ENCODE measurements at places on chromosomes 16 and 17.

GRCh38 chr17:80639658-80640057 is 95.0 kb downstream of the RPTOR start:
- no peak for DNase-seq

GRCh38 chr17:62631936-62632924 is 4.8 kb downstream of the MRC2 start:
- DNase-seq = no peak

DNA sequence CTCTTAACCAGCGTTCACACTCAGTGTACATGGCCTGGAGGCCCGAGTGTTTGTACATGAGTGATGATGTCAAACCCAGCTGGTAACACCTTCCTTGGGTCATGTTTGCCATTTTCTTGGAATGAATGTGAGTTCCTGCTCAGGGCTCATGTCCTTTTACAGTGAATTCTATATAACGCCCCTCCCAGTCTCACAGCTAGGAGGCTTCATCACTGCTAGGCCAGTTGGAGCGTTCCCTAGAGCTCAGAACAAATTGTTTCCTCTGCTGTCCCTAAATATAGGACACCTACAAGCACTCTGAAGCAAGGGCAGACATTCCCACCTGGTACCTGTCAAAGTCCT is 5.5 kb downstream of the TIMM22 start:
- no peak for DNase-seq

DNA sequence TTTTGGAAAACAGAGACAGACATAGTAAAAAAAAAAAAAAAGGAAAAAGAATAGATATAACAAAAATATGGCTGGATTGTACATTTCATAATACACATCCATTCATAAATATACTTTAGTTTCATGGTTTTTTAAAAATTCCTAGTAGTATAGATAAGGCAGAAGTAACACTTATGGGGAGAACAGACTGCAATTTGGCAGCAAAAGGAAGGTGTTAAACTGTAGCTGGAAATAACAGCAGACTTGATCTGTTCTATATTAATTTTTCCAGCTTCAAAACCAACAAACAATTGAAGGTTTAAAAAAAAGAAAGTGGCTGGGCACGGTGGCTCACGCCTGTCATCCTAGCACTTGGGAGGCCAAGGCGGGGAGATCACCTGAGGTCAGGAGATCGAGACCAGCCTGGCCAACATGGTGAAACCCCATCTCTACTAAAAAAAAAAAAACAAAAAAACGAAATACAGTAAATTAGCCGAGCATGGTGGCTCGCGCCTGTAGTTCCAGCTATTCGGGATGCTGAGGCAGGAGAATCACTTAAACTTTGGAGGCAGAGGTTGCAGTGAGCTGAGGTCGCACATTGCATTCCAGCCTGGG is 191.8 kb downstream of the SPECC1 start:
- DNase-seq = no peak

DNA sequence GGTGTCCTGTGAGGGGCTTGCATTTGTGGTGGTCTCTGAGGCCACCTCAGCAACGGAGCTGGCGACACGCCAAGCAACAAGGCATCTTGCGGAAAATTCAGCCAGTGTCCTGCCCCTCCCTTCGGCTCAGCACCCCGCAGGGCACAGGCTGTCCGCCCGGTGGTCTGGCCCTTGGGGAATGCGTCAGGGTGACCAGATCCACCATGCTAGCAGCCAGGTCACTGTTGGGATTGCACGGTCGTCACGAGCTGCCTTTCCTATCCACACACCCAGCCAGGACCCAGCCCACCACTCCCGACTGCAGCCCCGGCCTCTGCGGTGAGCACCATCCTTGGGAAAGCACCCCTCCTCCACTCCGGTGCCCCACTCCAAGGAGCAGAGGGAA is 221.2 kb downstream of the NTN1 start:
- no peak for DNase-seq

GRCh38 chr16:80711406-80711805 is 93.0 kb downstream of the CDYL2 start:
- no peak for DNase-seq

DNA sequence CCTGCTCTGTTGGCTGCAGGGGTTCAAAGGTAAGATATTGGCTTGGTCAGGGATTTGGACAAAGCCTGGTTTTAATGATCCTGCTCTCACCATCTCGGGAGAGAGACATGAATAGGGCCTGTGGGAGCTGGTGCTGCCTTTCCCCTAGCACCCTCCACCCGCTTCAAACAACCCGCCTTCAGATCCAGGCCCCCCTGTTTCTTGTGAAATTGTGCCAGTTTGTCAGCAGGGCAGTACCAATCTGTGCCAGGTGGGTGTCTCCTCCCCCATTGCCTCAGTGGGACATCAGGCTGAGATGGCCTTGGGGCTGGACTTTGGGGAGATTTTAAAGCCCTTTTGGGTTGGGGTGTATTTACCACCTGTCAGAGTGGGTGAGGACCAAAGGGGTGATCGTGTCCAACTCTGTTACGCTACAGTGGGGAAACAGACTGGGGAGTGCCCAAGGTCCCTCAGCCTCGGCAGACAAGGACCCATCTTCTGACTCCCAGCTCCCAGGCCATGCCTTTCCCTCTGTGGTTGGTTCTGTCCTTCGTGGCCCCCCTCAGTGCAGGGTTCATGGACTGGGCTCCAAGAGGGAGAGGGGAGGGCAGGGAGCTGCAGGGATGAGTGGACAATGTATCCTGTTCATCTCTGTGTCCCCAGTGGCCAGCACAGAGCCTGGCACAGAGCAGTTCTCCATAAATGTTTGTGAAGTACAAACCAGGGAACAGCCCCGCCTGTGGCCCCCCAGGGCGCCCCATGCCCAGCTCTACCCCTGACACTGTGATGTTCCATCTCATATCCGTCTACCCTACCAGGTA is 3.3 kb downstream of the ARHGAP23 start:
- DNase-seq = no peak

- no peak for DNase-seq
Observed at GRCh38 chr16:6682142-6682811, 650.4 kb upstream of the RBFOX1 start.

DNA sequence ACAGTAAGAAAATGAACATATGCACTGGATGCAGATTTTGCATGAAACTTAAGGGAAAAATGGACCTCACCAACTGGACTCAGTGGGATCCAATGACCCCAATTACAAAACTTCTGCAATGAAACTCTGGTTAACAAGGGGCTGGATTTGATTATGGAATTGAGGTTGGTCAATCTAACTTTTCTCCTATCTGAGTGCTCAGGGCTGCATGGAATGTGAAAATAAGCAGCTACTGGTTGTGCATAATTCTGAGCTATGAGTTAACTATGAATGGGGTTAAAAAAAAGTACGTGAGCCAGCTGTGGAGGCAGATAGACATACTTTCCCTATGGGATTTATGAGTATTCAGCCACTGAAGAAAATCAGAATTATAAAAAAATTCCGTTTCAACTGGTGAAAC is 9.2 kb downstream of the FAM20A start:
- no peak for DNase-seq

GRCh38 chr16:11238272-11239202 is 17.5 kb downstream of the SOCS1 start:
- no peak for DNase-seq

- DNase-seq = no peak
Observed at GRCh38 chr17:6254036-6254435, 180.9 kb downstream of the AIPL1 start.

DNA sequence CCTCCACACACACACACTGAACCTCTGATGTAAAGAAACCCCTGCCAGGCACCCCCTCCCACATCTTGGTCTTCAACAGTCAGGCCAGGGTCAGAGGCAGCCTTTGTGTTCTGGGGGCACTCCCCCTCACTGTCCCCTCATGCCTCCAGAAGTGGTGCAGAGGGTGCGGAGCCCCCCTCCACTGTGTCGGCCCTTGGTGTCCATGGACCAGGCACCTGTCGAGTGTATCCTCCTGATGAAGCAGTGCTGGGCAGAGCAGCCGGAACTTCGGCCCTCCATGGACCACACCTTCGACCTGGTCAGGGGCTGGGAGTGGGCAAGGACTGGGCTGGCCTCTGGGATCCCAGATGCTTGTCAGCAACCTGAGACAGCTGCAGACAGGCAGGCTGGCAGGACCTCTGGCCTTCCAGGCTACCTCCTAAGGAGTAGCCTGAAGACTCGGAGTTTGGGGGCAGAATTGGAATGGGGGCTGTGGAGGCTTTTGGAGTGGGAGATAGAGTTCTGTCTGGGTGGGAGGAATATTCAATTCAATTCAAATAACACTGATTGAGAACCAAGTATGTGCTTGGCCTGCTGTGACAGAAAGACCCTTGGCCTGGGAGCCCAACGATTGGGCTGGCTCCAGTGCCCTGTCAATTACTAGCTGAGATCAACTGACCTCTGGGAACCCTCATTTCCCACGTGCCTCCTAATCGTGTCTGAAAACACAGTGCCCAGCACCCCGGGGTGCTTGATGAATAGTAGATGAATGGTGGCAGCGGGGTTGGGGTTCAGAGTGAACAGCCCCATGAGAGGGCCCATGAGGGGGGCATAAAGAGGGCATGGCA is 11.5 kb downstream of the GUCY2D start:
- no peak for DNase-seq

DNA sequence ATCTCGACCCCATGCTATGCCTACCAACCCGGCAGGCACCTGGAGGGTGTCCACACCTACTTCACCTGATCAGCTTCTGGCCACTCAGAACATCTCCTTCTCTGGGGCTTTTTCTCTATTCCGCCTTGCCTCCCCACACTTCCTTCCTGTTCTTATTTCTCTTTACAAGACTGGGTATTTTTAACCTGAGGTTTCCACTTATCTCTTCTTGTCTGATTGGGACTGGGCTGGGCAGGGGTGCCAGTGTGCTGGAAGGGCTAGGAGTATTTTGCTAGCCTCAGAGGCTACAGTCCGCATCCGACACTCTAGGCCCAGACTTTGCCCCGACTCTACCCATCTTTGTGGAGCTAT is 26.2 kb upstream of the ZNF652 start:
- no peak for DNase-seq

- DNase-seq = no peak
Observed at GRCh38 chr16:22973522-22973921, 159.6 kb downstream of the HS3ST2 start.

- DNase-seq = no peak
Observed at GRCh38 chr17:80464486-80464885, 11.9 kb downstream of the NPTX1 start.

DNA sequence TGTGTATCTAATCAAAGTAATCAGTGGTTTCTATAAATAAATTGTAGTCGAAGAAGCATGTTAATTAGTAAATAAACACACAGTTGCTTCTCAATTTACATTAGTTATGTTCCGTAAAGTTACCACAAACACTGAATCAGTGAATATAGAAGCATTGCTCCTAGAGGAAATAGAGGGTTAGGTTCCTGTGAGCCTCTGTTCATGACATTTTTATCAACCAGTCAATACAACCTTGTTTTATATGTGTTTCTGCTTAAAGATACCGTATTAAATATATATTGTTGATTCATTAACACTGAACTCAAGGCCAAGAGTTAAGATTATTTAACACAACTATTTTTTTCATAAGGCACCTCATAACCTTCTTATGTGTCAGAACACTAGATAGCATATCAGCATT is 134.3 kb downstream of the PPM1E start:
- DNase-seq = no peak

DNA sequence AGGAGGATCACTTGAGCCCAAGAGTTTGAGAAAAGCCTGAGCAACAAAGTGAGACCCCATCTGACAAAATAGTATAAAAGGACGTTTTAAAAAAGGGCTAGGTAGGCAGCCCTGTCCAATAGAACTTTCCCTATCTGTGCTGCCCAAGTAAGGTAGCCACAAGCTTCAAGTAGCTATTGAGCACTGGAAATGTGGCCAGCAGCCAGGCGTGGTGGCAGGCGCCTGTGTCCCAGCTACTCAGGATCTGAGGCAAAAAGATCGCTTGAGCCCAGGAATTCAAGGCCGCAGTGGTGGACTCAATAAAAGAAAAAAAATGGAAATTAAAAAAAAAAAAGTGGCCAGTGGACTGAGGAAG is 1.5 kb upstream of the NQO1 start:
- DNase-seq = no peak

- DNase-seq = no peak
Observed at GRCh38 chr16:1105888-1106620, 10.0 kb upstream of the C1QTNF8 start.

DNA sequence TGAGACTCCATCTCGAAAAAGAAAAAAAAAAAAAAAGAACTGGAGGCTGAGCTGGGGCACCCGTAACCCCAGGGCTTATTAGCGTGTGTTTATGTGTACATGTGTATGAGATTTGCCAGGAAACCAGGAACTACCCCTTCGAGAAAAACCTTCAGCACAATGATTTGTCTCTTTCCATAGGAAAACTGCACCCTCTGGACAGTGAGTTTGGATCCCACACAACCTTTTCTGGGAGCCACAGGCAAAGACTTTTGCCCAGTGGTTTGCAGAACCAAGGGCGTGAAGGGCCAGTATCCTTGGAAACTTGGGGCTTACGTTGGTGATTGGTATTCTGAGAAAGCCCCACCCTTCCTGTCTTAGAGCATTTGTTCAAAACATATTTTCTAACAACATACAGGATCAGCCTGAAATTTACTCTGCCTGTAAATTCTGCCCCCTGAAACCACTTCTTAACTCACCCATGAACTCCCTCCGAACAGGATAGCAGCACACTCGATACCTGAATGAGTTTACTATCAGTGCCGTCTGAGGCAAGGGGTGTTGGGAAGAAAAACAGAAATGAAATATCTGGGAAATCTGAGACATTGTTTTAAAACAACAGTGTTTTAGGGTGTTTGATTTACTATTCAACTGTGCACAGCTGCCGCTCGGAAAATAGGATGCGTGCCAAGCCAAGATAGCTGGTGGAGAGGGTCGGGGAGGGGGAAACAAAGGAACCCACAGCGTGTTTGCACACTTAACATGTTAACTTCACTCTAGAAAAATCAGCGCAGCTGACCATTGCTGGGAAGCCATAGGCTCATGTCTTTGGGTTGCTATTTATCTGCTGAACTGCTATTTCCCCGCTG is 40.2 kb upstream of the MAF start:
- DNase-seq = no peak

- no peak for DNase-seq
Observed at GRCh38 chr16:30984669-30985400, at the start of gene HSD3B7. TSS of gene HSD3B7 (plus strand) at chr16:30985207. CDS start at chr16:30985659, 452 bp downstream.

DNA sequence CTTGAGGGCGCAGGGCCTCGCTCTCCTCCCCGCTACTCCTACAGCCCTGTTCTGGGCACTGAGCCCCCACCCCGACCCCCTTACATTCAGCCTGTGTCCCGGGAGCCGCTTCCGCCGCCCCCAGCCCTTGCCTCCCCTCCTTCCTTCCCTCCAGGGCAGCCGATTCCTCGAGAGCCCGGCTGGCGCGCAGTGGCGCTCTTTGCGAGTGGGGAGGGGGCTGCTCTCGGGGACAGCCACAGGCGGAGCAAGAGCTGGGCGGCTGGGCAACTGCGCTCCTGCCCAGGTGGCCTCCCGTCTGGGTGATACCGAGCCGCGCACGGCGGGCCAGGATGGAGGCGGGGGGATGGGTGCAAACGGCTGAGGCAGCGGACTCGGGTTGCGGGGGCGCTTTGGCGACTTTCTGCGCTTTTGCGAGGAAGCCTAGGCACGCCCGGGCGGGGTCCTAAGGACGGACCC is 1.2 kb downstream of the MMP15 start:
- DNase-seq = no peak
